ENCODE measurements at places on chromosomes 16 and 17.

- peaks cover 7% of the 10 kb centered on the region for H3K36me3 ChIP-seq
- no peak for DNase-seq
- H3K4me3 ChIP-seq = peak overlapping the region; percentile 36
- H3K27me3 ChIP-seq = no peaks in the 10 kb centered on the region
- H3K27ac ChIP-seq = peak overlapping the region; percentile 75
- peaks cover 21% of the 10 kb centered on the region for H3K4me1 ChIP-seq
Observed at GRCh38 chr17:74452841-74453661, 13.4 kb upstream of the CD300A start.

DNA sequence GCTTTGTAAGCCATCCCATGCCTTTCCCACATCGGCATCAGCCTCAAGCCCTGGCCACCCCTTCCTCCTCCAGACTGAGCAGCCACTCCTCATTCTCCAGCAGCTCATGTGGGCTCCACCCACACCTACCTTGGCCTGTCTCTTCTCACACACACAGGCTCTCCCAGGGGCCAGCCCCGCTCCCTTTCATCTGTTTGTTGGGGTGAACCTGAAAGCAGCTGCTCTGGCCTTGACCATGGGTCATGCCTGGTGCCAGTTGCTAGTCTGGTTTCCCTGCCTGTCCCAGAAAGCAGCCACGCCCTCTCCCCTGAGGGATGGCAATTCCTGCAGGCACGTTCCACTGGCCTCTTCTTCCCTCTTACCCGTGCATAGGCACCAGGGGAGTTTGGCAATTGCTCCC lies 11.4 kb upstream of the TMEM238L start:
- H3K27me3 ChIP-seq = no peaks in the 10 kb centered on the region
- H3K27ac ChIP-seq = no peak overlapping the region
- H3K36me3 ChIP-seq = no peaks in the 10 kb centered on the region
- H3K4me3 ChIP-seq = no peak overlapping the region
- no peak for DNase-seq

DNA sequence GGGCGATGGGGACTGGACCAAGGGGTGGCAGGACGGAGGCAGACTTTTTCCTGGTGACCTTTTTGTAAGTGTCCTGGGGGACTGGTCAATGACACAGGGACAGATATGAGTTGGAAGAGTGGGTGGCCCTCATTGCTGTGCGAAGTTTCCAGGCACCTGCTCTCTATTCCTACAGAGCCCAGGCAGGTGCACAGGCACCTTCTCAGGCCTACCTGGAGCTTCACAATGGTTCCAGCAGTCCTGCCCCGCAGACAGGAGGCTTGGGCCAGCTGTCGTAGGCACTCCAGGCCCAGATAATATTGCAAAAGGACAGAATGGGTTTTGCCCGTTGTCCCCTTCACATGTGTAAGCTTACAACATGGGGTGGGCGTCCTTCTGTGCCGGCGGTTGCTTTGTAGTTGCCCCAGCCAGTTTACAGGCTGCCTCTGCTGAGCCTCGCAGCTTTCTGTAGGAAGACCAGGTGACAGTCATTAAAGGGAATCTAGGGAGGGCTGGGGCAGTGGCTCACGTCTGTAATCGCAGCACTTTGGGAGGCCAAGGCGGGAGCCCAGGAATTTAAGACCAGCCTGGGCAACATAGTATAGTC lies 84.3 kb downstream of the ARHGAP23 start:
- no peak overlapping the region for H3K4me3 ChIP-seq
- no peak for DNase-seq
- peaks cover 24% of the 10 kb centered on the region for H3K36me3 ChIP-seq
- H3K27me3 ChIP-seq = no peaks in the 10 kb centered on the region
- peaks cover 3% of the 10 kb centered on the region for H3K4me1 ChIP-seq

DNA sequence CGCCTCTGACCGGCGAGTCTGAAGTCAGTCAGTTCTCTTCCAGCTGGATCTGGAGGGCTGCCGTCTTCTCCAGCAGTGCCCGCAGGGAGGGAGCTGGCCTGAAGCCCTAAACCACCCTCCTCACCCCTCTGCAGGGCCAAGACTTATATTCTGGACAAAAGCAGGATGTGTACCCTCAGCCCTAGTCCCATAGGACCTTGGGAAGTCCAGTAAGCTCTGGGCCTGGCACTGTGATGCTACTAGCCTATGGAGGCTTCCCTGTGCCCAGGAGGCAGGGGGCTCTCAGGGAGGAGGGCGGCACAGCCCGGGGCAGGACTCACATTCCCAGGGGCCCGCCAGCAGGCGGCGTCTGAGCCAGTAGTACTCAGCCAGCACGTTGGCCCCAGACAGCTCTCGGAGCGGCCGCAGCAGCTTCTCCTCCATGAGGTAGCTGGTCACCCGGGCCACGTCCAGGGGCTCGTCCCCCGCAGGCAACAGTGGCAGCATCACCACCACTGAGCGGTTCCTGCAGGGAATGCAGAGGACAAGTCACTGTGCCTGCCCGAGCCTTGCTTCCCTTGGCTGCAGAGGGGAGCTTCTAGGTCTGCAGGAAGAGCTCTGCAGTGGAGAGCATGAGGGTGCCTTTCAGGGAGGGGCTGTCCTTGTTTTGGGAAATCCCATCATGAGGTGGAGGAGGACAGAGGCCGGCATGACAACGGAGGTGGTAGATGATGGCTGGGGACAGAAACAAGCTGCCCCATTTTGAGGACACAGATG lies 41.7 kb downstream of the RMI2 start:
- H3K4me1 ChIP-seq = peaks cover 36% of the 10 kb centered on the region
- no peaks in the 10 kb centered on the region for H3K36me3 ChIP-seq
- no peak overlapping the region for H3K27ac ChIP-seq
- DNase-seq = no peak
- no peaks in the 10 kb centered on the region for H3K27me3 ChIP-seq

GRCh38 chr17:35731239-35731916 lies at the start of gene RASL10B:
Gene RASL10B (plus strand): TSS chr17:35731639. CDS start chr17:35735185, 3,546 bp downstream.
- no peak within 1 kb of the TSS for H3K27ac ChIP-seq
- peaks cover 22% of the 10 kb centered on the region for H3K36me3 ChIP-seq
- H3K27me3 ChIP-seq = no peaks in the 10 kb centered on the region
- H3K4me3 ChIP-seq = peak within 1 kb of the TSS; percentile 50

- no peak for DNase-seq
- no peaks in the 10 kb centered on the region for H3K36me3 ChIP-seq
- H3K27me3 ChIP-seq = no peaks in the 10 kb centered on the region
- no peak overlapping the region for H3K27ac ChIP-seq
Observed at GRCh38 chr16:21277045-21277926, 804 bp downstream of the CRYM start.

- no peak overlapping the region for H3K4me3 ChIP-seq
- no peak for DNase-seq
- peaks cover 18% of the 10 kb centered on the region for H3K4me1 ChIP-seq
- H3K36me3 ChIP-seq = no peaks in the 10 kb centered on the region
- peak overlapping the region; percentile 48 for H3K27ac ChIP-seq
Observed at GRCh38 chr17:83192161-83192788, 112.9 kb downstream of the METRNL start.

DNA sequence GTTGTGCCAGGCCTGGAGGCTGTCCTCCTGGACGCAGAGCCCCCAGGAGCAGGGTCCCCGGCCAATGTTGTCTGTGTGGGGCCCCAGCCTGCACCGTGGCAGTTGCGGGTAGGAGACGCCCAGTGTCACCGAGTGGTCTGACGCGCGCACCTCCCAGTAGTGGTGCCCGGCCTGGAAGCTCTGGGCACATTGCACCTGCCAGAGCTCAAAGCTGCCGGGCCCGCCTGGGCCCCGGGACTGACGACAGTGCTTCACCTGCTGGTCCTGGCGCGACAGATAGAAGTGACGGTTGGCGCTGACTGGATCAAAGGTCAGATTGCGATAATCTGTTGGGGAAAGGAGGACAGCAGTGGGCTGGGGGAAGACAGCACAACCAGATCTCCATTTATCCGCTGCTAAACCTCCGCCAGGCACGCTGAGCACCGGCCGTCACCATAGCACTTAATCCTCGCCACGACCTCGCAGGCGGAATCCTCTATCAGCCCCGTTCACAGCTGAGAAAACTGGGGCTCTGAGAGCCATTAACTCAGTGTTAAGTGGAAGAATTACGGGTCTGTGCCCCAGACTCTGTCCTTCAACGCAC lies 5.6 kb downstream of the TRIM65 start:
- H3K27me3 ChIP-seq = no peaks in the 10 kb centered on the region
- H3K4me3 ChIP-seq = no peak overlapping the region
- peaks cover 13% of the 10 kb centered on the region for H3K36me3 ChIP-seq
- no peak overlapping the region for H3K27ac ChIP-seq
- DNase-seq = no peak
- H3K4me1 ChIP-seq = peaks cover 44% of the 10 kb centered on the region

DNA sequence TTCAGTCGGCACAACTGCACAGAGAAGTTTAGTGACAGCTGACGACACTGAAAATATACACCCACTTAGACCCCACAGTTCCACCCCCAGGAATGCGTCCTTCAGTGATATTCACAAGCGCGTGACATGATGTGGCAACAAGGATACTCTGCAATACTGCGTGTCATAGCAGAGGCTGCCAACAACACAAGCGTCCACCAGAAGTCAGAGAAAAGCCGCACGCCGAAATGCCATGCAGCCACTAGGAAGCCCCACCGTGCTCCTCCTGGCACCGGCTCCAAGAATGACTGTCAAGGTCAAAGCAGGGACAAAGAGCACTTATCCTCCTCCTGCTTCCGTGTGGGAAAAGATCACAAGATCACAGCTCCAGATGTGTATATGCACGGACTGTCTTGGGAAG lies 3.5 kb downstream of the ATP2A3 start:
- H3K27ac ChIP-seq = peak overlapping the region; percentile 51
- peaks cover 78% of the 10 kb centered on the region for H3K4me1 ChIP-seq
- DNase-seq = no peak

GRCh38 chr16:24493821-24494220 lies 45.5 kb upstream of the RBBP6 start:
- no peaks in the 10 kb centered on the region for H3K27me3 ChIP-seq
- H3K27ac ChIP-seq = no peak overlapping the region
- peaks cover 3% of the 10 kb centered on the region for H3K4me1 ChIP-seq
- DNase-seq = no peak
- H3K4me3 ChIP-seq = no peak overlapping the region

GRCh38 chr17:76014100-76014924 lies 12.8 kb downstream of the EVPL start:
- H3K4me3 ChIP-seq = no peak overlapping the region
- peak overlapping the region; percentile 34 for H3K27ac ChIP-seq
- DNase-seq = no peak
- peaks cover 25% of the 10 kb centered on the region for H3K4me1 ChIP-seq

GRCh38 chr16:54493594-54493993 lies 207.0 kb upstream of the IRX3 start:
- no peak overlapping the region for H3K4me3 ChIP-seq
- H3K4me1 ChIP-seq = no peaks in the 10 kb centered on the region
- H3K27ac ChIP-seq = no peak overlapping the region
- DNase-seq = no peak
- H3K27me3 ChIP-seq = no peaks in the 10 kb centered on the region

GRCh38 chr17:28942925-28943324 lies 8.4 kb downstream of the PHF12 start:
- peaks cover 41% of the 10 kb centered on the region for H3K36me3 ChIP-seq
- no peaks in the 10 kb centered on the region for H3K27me3 ChIP-seq
- H3K4me3 ChIP-seq = no peak overlapping the region
- no peak overlapping the region for H3K27ac ChIP-seq
- no peak for DNase-seq

- no peaks in the 10 kb centered on the region for H3K36me3 ChIP-seq
- H3K4me1 ChIP-seq = peaks cover 54% of the 10 kb centered on the region
- DNase-seq = no peak
- H3K27me3 ChIP-seq = peaks cover 99% of the 10 kb centered on the region
- peak within 1 kb of the TSS; percentile 53 for H3K4me3 ChIP-seq
Observed at GRCh38 chr17:61399131-61400065, at the start of gene TBX2. Gene TBX2 (plus strand): TSS chr17:61399843. CDS start chr17:61400177, 334 bp downstream.

GRCh38 chr16:11554053-11554452 lies 32.7 kb downstream of the LITAF start:
- H3K4me3 ChIP-seq = no peak overlapping the region
- no peak for DNase-seq
- peaks cover 37% of the 10 kb centered on the region for H3K4me1 ChIP-seq
- peak overlapping the region; percentile 80 for H3K27ac ChIP-seq

DNA sequence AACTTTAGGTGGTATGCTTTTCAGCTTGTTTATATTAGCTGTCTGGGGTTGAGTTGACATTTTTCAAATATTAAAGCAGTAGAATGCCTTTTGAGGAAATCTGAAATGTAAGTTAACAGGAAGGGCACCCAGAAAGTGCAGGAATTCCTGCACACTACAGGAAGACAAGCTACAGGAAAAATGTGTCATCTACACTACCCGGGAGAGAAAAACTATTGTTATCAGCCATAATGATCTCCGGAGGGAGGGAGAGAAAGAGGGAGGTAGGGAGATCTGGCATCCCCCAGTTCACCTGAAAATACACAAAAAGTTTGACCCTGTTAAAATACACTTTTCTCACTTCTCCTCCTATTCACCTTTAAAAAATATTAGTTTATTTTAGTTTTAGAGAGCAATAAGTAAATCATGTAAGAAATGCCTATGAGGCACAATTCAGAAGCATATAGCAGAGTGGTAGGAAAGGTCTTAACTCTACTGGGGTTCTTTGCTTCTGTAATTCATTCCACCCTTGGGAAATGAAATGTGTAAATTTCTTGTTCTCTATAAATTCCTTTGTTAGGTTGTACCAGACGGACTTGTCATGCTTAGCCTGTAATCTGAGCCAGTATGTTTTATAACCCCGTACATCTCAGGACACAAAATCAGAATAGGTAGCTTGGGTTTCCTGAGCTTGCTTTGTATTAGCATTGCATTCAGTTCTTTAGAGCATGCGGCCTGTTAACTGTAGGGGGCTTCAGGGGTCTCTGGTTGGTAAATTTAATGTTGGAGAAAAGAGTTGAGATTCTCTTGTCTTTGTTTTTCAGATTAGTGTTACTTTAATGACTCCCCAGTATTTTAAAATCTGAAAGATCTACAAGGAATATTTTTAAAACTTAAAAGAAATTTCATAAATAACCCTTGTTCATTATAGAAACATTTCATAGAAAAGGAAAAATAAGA lies 3.3 kb downstream of the MAP2K6 start:
- H3K4me3 ChIP-seq = peak overlapping the region; percentile 9
- no peaks in the 10 kb centered on the region for H3K36me3 ChIP-seq
- no peak for DNase-seq
- H3K4me1 ChIP-seq = peaks cover 29% of the 10 kb centered on the region

DNA sequence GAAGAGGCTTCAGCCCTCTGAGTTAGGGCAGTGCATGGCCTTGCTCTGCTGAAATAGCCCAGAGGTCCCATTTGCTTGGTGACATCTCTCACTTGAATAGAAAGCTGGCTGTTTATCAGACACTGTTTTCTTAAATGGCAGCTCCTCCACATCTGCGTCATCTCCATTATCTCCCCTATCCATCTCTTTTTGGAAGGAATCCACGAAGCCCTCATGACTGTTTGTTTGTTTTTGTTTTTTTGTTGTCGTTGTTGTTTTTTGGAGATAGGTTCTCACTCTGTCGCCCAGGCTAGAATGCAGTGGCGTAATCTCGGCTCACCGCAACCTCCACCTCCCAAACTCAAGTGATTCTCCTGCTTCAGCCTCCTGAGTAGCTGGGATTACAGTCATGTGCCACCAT lies 16.6 kb downstream of the NAA60 start:
- no peak for DNase-seq
- no peak overlapping the region for H3K27ac ChIP-seq
- no peaks in the 10 kb centered on the region for H3K27me3 ChIP-seq
- no peak overlapping the region for H3K4me3 ChIP-seq
- no peaks in the 10 kb centered on the region for H3K36me3 ChIP-seq
- H3K4me1 ChIP-seq = peaks cover 48% of the 10 kb centered on the region
